Mesenchymal stem cell (in vitro differentiated cells and primary cell): ENCODE measurements at places on chromosomes 4 and X.

DNA sequence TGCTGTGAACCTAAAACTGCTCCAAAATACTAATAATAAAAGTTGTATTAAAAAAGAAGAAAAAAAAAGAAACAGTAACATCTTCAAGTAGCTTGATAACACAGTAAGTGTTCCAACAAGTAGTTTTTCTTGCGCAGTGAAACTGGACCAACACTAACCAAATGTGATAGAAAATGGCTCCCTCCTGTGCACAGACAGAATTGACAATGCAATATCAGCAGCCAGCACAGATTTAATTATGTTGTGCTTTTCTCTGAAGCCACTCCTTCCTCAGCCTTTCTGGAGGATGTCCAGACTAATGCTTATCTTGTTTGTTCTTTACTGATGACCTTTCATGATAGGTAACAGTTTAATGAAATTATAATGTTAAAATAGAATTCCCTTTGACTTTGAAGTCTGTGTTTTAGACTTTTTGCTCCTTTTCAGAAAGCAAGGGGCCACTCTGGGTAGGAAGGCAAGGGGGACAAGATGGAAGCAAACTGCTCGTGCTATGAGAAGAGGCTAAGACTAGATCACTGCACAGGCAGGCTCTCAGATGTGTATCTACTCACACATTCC, 147.1 kb upstream of the RPL34 start:
- DNase-seq = peak; percentile 31

GRCh38 chr4:39157520-39157919, 24.8 kb upstream of the WDR19 start:
- DNase-seq = no peak

DNA sequence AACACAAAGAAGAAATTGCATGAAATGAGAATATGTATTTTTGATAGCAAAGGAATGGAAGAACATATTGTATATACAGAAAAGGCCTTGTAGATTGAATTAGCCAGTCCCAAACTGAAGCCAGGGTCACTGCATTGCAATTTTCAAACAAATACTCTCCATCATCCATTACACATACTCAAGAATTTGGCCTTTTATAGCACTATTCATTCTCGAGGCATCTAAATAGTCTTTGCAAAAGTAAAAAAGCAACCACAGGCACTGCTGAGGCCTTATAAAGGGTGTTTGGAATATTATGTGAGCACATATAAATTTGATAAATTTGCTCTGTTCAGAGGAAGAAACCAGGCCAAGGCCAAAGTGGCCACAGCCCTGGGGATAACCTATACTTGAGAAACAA, 123.0 kb downstream of the ZNF827 start:
- no peak for DNase-seq

- DNase-seq = no peak
Observed at GRCh38 chrX:19790829-19791228, 96.6 kb downstream of the SH3KBP1 start.

- DNase-seq = no peak
Observed at GRCh38 chr4:158588777-158589176, 67.1 kb downstream of the RXFP1 start.

DNA sequence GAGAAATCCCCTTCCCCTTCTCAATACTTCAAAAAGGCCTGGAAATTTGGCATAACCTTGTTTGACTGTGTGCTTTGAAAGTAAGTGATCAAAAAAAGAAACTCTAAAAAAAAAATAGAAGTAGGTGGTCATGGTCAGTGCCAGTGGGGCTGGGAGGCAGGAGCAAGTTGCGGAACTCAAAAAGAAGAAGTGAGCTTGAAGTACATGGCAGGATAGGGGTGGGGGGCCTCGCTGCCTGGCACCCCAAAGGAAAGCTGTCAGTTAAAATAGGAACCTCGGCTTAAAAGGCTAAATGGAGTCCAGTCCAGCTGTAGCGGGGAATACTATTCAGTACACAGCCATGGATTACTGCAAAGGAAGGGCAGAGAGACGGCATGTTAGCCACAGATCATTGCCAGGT, 12.2 kb upstream of the NKRF start:
- no peak for DNase-seq

DNA sequence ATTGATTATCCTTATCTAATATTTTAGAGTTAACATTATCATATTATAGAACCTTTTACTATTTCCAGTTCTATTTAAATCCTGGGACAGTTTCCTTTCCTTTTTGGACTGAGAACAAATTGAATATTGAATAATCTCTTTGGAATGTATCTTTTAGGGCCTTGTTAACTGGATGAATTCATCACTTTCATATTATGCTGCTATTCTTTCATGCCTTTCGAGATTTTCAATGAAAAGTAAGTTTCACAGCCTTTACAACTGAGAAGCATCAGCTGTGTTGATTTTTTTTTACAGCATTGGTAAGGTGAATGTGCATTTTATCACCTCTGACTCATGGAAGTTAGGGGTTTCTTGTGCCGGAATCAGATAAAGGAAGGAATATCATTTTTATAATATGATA, 39.6 kb downstream of the PDLIM5 start:
- no peak for DNase-seq

- DNase-seq = no peak
Observed at GRCh38 chrX:9271789-9272525, 192.9 kb upstream of the TBL1X start.
